ENCODE measurements at places on chromosomes 12 and 14. TPM values are rescaled to one million over a fixed set of nuclear protein-coding genes. Genes with fewer than 3 reads are reported as not detected.

DNA sequence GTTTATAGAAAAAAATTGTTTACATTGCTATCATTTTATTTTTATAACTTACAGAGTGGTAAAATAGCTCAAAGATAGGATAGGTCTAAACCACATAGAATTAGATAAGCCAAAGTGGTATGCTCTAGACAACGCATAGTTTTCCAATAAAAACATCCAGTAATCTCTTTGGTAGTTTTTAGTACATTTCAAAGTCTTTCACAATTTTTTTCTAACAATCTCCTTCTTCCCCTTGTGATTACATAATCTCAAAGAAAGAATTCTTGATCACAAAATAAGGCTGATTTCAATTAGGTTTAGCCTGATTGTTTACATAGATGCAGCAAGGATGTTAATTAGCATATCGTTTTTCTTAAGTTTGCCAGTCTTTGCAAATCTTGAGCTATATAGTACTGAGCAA is 460.0 kb downstream of the FUT8 start:
- no peak overlapping the region for H3K4me3 ChIP-seq
- H3K27ac ChIP-seq, result no peak overlapping the region
- no peaks in the 10 kb centered on the region for H3K27me3 ChIP-seq
- DNase-seq, result no peak
- no peaks in the 10 kb centered on the region for H3K36me3 ChIP-seq
- H3K4me1 ChIP-seq, result no peaks in the 10 kb centered on the region

The HPD gene
- not detected for polyA plus RNA-seq

GRCh38 chr12:105289114-105289904 is 41.2 kb upstream of the C12orf75 start:
- no peak overlapping the region for H3K27ac ChIP-seq
- no peaks in the 10 kb centered on the region for H3K4me1 ChIP-seq
- no peaks in the 10 kb centered on the region for H3K27me3 ChIP-seq
- no peaks in the 10 kb centered on the region for H3K36me3 ChIP-seq

- H3K4me1 ChIP-seq, result peaks cover 30% of the 10 kb centered on the region
- no peak overlapping the region for H3K4me3 ChIP-seq
- no peaks in the 10 kb centered on the region for H3K27me3 ChIP-seq
- no peak overlapping the region for H3K27ac ChIP-seq
These were observed 139.3 kb downstream of the CALM1 start for GRCh38 chr14:90536092-90536491.

The TTC9 gene
- polyA plus RNA-seq, result 0.22 TPM

DNA sequence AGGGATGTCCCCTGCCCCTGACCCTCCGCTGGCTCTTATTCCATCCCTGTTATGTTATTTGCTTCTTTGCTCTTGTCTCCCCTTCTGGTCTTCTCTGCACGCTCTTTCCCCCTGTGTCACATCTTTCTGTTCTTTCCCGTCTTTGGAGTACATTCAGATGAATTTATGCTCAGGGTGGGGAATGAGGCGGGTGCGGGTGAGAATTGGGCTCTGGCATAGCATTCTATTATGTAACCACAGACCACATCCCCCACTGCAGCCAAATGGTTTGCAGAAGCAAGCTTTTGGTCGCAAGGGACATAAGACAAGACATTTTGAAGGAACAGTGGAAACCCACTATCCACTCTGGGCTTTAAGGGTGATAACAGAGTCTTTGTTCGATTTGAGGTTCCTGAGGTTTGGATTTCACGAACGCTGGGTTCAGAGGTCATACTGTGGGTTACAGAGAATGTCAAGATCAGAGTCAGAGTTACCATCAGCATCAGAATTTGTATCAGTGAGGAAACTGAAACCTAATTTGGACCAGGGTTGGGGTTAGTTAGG is 3.8 kb downstream of the ENDOU start:
- no peaks in the 10 kb centered on the region for H3K36me3 ChIP-seq
- no peak for DNase-seq
- H3K27me3 ChIP-seq, result no peaks in the 10 kb centered on the region
- H3K4me3 ChIP-seq, result no peak overlapping the region
- H3K27ac ChIP-seq, result no peak overlapping the region
- H3K4me1 ChIP-seq, result peaks cover 12% of the 10 kb centered on the region

Data from small intestine (tissue), 16 donors.